Stromal cell of bone marrow (primary cell): ENCODE measurements at places on chromosomes 11 and 22.

DNA sequence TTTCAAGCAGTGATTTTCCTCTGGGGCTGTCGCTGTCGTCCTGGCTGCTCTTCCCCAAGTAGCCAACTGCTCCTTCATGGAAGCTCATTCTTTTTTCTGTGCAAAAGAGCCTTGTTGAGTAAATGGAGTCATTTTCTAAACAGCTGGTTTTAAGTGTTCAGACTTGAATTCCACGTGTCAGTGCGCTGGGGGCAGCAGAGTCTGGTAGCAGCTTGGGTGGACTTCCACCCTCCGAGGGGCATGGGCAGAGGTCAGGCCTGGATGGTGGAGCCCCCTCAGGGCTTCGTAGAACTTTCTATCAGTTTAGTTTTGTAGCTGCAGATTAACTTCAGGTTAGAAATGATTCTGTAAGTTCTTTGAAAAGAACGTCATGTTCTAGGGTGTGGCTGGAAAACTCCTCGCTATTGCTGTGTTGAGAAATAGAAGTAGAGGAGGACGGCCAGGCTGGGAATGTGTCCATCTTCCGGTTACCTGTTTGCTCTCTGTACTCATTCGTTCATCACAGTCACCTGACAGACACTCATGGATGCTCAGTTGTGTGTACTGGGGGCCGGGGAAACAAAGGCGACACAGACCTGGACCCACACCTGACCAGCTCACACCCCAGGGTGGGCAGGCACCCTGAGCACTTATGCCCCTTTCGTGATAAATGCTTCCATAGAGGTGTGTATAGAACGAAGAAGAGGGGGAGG is 270.7 kb downstream of the TBC1D22A start:
- no peak for DNase-seq

- no peak for DNase-seq
Measured at GRCh38 chr11:66272596-66272995, 4.2 kb downstream of the RAB1B start.

DNA sequence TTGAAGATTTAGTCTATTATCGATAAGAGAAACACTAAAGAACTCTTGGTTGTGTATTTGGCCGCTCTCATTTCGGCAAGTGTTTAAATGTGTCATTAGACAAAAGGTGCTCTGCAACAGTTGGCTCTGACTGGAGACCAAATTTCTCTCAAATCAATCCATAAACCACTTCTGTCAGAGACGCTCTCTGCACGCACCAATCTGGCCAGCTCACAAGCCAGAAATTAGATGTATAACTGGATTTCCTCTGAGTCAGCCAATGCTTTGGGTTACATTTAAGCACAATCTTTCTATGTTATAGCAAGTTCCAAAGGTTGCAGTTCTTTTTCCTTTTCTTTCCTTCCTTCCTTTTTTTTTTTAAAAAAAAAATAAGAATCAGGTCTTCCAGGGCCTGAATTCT is 17.6 kb upstream of the PARVA start:
- DNase-seq = no peak

GRCh38 chr22:44205516-44206329 is 25.0 kb downstream of the PARVG start:
- DNase-seq = no peak

- DNase-seq = peak; percentile 62
Measured at GRCh38 chr11:95147364-95147905, 57.8 kb downstream of the ENDOD1 start.

GRCh38 chr11:111731821-111732220 is 34.4 kb downstream of the PPP2R1B start:
- DNase-seq = peak; percentile 43

- no peak for DNase-seq
Measured at GRCh38 chr11:66267039-66267378, 1.4 kb upstream of the RAB1B start.

GRCh38 chr11:122668562-122669090 is 13.1 kb downstream of the UBASH3B start:
- peak; percentile 75 for DNase-seq

GRCh38 chr11:112051768-112052167 is 22.0 kb downstream of the PIH1D2 start:
- no peak for DNase-seq

- no peak for DNase-seq
Measured at GRCh38 chr11:121588747-121589146, 136.0 kb upstream of the SORL1-AS1 start.

DNA sequence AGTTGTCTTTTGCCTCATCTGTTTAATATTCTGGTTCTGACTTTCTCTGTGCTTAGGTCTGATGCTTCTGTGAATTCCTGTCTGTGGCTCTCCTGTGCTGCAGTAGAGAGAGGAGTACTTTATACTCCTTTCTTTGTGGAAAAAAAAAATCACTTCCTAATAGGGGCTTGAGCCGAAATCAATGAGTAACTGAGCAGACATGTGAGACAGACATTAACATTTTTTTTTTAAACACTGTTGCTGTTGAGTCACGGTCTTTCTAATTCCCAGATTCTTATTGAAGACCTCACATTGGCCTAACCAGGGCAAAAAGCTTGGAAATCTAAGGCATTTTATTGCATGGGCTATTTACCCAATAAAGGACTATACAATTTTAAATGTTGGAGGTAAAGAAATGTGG is 86.1 kb downstream of the GRM5 start:
- DNase-seq = peak; percentile 29

- no peak for DNase-seq
Measured at GRCh38 chr22:50640857-50641647, 13.1 kb upstream of the ARSA start.

DNA sequence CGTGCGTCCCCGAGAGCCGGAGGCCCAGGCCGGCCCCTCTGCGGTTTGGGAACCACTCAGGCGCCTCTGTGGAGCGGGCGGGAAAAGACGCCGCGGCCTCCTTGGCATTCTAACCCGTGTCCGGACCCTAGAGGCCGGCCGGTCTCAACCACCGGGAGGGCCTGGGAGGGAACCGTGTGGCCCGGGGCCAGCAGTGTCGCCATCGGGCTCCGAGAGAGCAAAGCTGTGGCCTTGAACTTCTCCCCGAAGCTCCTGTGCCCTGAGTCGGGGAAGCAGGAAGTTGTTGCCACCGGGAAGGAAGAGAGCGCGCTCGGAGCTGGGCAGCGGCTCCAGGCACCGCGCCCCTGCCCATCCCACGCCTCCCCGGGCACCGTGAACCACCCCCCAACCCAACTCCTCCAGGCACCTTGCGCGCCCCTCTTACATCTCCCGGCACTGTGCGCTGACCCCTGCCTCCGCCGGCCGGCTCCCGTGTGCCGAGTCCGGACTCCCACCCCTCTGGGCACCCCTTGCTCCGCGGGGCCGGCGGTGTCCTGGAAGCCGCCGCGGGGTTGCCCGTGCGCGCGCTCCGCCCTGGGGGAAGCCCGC is 80.0 kb upstream of the PPARA start:
- DNase-seq = no peak

GRCh38 chr11:17477084-17477333 is 364 bp upstream of the ABCC8 start:
- no peak for DNase-seq

GRCh38 chr11:73141309-73142127 is 600 bp downstream of the FCHSD2 start:
- DNase-seq = peak; percentile 48

DNA sequence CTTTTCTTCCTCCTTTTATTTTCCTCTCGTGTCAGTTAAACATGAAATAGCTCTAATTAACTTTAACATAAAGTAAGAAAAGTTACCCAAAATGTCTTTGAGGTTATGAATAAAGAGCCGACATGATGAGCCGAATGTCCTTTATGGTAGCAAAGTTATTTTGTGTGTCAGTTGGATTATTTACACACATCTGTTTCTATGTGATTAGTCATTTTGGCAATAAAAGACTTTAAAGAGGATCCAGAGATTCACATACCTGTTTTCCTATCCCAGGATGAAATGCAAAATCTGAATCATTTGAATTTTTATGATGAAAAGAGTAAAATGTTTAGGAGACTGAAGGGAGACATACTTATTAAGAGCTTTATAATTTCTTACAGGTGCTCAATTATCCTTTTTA is 34.0 kb upstream of the TECTA start:
- no peak for DNase-seq

DNA sequence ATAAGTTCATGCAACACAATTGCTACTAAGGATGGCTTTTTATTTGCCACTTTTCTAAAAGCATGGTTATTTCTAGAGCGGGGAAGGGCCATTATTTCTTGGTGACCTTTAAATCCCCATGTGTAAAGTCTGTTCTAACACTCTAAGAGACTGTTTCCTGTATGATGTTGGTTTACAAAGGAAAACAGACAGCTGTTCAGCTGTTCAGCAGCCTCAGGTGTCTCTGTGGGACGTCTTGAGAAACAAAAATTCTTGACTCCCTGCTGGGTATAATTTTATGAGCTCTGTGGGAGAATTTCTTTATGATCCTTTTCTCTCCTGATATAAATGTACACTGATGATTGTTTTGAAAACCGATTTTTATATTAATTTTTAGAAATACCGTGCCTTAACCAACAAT is 13.9 kb downstream of the MUC15 start:
- DNase-seq = no peak

DNA sequence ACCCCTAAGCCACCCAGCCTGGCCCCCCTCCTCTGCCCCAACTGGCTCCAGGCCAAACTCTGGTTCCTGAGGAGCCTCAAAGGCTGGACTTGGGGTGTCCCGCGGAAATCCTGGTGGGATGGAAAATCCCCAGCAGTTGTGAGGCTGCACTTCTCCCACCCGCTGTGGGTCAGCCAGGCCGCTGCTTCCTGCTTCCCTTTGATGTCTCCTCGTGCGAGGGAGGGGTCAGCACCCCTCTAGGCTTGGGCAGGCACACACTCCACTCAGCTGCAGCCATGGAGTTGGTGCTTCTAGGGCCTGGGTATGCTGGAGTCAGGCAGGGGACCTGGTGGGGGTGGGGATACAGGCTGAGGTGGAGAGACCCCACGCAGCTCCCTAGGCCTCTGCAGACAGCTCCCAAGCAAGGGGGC is 12.0 kb downstream of the KCNQ1OT1 start:
- DNase-seq = no peak

GRCh38 chr11:61851113-61851899 is 23.2 kb downstream of the FADS2 start:
- DNase-seq = no peak
